NCI-H187 treated with DMSO at 0.1 percent for 48 hours (cell line): ENCODE measurements at places on chromosomes 4 and X.

DNA sequence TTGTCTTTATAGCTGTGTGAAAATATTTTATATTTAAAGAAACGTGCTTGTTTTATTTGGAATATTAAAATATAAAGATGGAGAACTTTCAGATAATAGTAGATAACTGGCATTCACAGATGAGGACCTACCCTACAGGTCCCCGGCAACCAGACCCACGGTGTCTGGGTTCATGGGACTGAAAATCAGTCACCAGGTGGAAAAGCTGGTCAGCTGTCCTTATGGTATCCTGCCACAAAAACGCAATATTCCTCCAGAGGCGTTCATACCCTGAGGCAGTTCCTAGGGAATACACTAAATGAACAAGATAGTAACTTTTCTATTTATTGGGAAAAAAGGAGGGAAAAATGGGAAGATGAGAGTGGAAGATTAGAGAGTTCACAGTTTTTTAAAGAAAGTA, 1.2 kb downstream of the TLR6 start:
- no peak for DNase-seq

DNA sequence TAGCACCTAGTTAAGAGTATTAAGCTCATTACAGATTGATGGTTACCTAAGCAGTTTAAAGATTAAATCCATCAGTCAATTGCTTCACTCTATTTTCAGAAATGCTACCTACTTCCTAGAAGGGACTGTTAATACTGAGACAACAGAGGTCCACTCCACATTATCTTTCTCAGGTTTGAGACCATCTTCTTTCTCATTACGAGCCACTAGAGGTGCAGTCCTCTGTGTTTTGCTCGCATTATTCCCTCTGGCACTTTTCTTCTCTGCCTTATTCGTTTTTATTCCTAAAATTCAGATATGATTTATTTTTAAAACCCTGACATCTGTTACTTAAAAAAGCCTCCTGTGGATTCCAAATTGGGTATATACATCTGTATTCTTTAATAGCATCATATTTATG, 459.1 kb downstream of the FSTL5 start:
- DNase-seq = no peak

GRCh38 chr4:85681221-85681657, 206.3 kb downstream of the ARHGAP24 start:
- no peak for DNase-seq

DNA sequence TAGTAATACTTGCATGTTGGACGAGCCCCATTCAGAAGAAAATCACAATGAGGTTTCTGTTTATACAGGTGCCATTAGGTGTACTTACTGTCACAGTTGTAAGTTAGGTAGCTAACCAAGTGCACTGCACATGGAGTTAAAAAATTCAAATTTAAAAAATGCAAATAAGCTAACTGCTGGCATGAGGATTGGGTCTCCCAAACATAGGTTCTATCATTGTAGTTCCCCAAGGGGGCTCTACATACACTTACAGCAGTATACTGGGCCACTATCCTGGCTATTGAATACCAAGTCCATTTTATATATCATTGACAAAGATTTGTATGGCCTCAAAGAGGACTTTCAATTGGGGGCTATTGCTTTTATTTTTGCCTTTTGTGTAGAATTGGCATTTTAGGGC, 153.4 kb downstream of the FMR1NB start:
- DNase-seq = no peak

DNA sequence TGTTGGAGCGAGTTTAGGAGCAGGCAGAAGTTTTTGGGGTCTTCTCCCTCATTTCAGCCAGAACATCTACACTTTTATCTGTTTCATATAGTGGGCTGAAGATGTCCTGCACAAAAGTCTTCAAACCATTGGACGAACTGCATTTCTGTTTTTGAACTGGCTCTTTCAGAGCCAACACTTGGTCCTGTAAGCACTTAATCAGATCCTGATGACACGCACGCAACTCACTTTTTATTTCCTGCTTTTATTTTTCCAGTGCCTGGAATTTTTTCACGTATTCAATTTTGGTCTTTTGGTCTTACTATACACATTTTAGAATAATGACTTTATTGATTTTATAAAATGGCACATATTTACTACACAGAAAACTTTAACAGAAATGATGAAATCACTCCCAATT, 40.2 kb upstream of the NKX3-2 start:
- DNase-seq = no peak

- DNase-seq = no peak
These were observed 119.8 kb downstream of the SPCS3 start for GRCh38 chr4:176439611-176440010.

GRCh38 chr4:39947417-39947816, 30.3 kb downstream of the PDS5A start:
- DNase-seq = no peak

- no peak for DNase-seq
These were observed 344.2 kb downstream of the GRIA2 start for GRCh38 chr4:157564771-157565170.

GRCh38 chrX:38108364-38108763, 102.0 kb downstream of the SYTL5 start:
- no peak for DNase-seq

DNA sequence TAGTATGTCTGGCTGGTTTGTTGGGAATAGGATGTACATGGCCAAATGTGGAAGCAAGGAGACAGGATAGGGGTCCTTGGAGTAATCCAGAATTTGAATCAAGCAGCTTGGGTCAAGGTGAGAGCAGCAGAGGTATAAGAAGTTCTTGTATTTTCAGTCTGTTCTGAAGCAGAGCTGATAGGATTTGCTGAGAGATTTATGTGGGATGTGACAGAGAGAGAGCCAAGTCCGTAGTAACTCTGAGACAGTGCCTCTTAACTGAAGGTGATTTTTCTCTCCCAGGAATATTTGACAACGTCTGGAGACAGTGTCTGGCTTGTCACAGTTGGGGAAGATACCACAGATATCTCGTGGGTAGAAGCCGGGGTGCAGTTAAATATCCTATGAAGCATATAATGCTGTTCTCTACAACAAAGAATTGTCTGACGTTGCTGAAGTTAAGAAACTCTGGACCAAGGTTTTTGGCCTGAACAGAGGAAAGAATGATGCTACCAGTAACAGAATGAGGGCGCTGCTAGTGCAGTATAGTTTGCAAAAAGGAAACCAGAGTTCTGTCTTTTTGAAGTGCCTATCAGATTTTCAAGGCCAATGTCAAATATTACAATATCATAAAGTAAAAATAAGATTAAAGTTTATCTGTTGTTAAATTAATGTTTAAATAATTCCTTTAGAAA, 184.0 kb downstream of the ARHGAP24 start:
- no peak for DNase-seq

DNA sequence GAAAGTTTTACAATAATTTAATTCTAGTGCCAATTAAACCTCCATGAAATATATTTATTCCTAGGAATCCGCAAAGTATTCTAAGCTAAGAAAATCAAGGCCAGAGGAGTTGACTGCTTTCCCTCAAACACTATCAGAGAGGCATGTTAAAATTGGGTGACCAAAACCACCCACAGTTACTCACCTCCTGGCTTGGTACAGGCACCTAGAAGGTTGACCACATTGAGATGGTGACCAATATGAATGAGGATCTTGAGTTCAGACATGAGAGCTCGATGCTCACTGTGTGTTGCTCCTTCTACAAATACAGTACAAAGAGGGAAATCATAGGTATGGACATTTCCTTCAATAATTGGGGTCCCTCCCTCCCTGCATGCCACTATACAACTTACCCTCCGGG, 29.4 kb downstream of the KDR start:
- DNase-seq = no peak

GRCh38 chr4:157689476-157689875, 468.9 kb downstream of the GRIA2 start:
- no peak for DNase-seq

- DNase-seq = no peak
These were observed 199.9 kb downstream of the TMA16 start for GRCh38 chr4:163694385-163694784.

GRCh38 chrX:48972220-48973164, 848 bp upstream of the KCND1 start:
- no peak for DNase-seq

- no peak for DNase-seq
These were observed 24.7 kb downstream of the CUL4B start for GRCh38 chrX:120536061-120536460.

GRCh38 chrX:135420831-135421230, 913 bp upstream of the SMIM10L2A start:
- no peak for DNase-seq

GRCh38 chrX:17298564-17298963, 76.4 kb upstream of the NHS start:
- DNase-seq = no peak

DNA sequence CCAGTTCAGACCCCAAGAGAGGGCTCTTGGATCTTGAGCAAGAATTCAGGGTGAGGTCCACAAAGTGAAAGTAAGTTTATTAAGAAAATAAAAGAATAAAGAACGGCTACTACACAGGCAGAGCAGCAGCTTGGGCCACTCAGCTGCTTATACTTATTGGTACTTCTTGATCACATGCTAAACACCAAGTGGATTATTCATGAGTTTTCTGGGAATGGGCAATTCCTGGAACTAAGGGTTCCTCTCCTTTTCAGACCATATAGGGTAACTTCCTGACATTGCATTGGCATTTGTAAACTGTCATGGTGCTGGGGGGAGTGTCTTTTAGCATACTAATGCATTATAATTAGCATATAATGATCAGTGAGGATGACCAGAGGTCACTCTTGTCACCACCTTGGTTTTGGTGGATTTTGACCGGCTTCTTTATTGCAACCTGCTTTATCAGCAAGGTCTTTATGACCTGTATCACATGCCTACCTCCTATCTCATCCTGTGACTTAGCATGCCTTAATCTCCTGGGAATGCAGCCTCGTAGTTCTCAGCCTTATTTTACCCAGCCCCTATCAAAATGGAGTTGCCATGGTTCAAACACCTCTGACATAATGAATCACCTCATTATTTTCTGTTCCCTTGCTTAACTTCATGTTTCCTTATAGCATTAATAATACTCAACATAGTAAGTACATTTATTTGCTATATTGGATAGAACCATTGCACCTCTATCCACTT, 476.3 kb downstream of the DTHD1 start:
- no peak for DNase-seq

GRCh38 chr4:8592366-8593263, at the start of gene CPZ:
Gene CPZ (plus strand): TSS chr4:8592765. CDS start chr4:8592834, 69 bp downstream.
- DNase-seq = no peak

GRCh38 chr4:144176476-144176875, 36.0 kb upstream of the GYPA start:
- no peak for DNase-seq

- no peak for DNase-seq
These were observed 198.3 kb downstream of the NSUN7 start for GRCh38 chr4:40948014-40948413.

- no peak for DNase-seq
These were observed 25.9 kb downstream of the SMIM31 start for GRCh38 chr4:164779811-164780216.

DNA sequence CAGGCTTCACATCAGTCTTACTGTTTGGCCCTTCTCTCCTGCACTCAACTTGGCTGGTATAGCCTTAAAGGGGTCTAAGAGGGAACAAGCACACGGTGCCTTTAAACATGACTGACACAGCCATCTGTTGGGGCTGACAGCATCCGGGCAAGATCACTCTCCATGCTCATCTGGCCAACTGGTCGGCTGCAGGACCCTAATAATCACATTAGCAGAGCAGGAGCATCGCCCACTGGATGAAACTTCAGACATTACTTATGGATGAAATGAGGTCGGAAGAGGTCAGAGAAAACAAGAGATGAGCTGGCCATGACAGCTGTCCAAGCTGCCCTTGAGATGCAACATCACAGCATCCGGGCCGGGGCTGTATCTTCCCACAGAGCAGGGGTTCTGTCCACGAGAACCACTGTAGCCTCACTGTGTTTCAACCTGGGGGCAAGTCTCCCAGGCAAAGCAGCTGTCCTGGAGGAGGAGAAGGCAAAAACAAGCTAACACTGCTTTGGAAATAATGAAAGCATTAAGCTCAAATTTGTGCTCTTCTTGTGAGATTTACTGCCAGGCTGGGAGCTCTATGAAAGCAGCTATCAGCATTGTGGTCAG, 94.4 kb upstream of the TTC29 start:
- DNase-seq = no peak

GRCh38 chr4:109990261-109991257, 77.9 kb downstream of the EGF start:
- DNase-seq = no peak

- DNase-seq = no peak
These were observed 5.4 kb upstream of the PRDM5 start for GRCh38 chr4:120927801-120928409.
